ENCODE measurements at places on chromosomes 7 and 10.

DNA sequence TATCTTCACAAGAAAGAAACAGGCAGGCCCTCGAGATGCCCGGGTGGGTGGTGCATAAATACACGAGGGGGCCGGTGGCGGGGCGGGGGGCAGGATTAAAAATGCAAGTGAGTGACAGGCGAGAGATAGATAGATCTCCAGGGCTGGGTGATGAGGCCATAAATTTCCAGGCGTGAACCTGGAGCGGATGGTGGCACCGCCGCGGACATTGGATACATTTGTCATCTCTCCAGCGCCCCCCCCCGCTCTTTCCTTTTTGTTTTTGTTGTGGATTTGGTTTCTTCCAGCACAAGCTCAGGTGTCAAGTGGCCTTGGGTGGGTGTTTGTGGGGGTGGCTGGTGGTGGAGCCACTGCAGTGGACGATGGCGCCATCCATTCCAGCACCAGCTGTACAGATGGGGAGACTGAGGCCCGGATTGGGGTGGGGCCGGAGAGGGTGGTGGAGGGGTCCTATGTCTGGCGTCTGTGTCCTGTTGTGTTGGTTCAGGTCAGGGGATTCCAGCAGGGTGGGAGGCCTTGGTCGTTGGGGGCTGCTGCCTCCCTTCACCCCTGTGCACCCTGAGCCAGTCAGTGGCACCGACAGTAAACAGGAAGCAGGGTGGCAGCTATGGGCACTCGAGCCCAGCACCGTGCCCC, 2.9 kb downstream of the ELFN1 start:
- DNase-seq, result no peak

- no peak for DNase-seq
Measured at GRCh38 chr10:79995979-79996634, 47.2 kb upstream of the SFTPD start.

DNA sequence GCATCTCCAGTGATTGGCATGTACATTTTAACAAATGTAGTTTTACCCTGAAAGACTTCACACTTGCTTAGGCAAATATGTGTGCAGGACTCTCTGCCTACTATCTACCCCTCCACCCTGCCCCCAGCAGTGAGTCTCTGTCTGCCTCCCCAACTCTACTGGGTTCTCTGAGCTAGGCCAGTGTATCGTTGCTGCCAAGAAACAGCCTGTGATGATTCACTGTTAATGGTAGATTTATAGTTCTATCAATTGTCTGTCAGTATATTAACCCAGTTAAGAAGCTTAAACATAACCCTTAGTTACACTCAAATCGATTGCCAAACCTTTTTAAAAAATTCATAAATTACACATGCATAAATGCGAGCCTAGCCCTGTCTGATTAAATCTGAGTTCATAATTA, 137.0 kb downstream of the SND1 start:
- DNase-seq, result no peak

GRCh38 chr10:30493609-30494530, 59.9 kb downstream of the MAP3K8 start:
- DNase-seq, result no peak

- no peak for DNase-seq
Measured at GRCh38 chr7:70645876-70646351, 486.0 kb upstream of the GALNT17 start.

DNA sequence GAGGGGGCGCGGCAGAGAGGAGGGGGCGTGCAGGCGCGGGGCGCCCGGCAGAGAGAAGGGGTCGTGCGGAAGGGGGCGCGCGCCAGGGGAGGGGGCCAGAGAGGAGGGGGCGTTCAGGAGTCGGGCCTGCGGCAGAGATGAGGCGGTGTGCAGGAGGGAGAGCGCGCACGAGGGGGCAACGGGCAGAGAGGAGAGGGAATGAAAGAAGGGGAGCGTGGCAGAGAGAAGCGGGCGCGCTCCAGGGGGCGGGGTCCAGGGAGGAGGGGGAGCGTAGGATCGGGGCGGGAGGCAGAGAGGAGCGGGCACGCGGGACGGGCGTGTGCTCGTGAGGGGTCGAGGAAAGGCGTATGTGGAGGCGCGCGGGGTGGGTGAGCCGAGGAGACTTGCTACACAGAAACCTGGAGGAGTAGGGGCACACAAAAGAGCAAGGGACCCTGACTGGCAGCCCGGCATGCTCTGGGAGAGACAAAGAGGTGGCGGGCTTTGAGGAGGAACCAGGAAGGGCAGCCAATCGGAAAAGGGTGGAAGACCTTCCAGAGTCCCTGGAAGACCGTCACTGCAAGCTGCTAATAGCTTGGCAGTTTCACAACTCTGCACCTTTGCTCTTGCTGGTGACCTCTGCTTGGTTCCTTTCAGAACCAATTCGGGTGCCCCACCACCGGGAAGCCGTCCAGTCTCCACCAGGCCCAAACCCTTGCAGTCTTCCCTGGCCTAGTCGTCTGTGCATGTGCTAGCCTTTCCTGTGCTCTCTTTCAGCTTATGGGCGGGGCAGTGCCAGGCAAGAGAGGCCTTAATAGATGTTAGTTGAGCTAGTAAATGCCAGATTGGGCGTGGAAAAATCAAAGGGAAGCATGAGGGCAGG, 639 bp downstream of the DYDC2 start:
- no peak for DNase-seq

DNA sequence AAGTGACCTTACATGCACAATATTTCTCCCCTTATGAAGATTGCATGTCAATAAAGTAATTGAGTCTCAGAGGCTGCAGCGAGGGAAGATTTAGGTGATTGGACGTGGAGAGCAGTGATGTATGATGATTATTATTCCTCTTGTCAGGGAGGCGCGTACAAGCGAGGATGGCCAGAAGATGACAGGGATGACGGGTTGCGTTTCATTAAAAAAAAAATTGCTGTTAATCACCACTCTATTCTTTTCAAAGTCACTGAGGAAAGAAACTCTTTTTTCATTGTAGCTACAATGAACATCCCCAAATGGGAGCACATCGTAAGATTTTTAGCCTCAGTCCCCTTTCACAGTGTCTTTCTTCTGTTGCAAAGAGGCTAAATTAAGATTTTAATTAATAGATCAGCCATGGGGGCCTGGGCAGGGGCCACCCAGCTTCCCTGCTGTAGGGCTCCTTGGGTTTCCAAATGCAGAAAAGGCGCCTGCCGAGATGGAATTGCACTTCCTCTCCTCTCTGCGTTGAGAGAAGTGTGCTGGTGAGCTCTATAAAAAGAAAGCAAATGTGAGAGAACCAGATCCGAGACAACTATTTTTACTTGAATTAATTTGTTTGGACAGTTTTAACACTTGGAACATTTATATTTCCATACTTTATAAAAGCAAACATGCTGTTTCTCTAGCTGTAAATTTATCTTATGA, 998.1 kb downstream of the LRMDA start:
- no peak for DNase-seq

DNA sequence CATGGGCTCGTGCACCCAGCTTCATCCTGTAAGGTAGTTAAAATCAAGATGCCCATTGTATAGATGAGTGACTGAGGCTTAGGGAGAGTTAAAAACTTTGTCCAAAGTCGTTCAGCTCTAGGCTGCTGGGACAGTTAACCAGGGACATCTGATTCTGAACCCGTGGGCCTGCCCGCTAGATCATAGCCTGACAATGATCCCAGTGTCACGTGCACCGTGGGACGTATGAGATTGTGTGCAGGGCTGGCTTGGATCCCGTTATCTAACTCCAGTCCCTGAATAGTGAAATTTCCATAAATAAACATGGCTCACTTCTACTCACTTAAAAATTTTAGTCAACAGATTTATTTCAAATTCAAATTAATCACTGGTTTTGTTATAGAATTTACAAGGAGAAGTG, 24.9 kb downstream of the C10orf120 start:
- DNase-seq, result no peak

DNA sequence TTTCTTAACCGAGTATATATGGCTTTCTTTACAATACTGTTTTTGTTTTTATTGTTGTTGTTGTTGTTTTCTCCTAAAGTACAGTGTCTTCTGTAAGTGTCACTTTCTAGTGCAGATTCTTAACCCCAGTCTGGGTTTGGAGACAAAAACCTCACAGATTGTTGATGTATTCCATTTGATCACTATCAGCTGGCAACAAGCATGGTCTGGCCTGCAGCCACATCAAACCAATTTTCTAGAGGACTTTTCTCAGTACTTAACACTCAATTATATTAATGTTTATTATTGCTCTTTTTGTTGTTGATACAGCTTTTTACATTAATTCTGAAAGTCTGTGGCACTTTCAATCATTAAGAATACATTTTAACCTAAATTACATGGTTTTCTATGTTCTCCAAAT, 17.1 kb downstream of the LRRN3 start:
- DNase-seq, result no peak

GRCh38 chr7:146366938-146367337, 250.3 kb downstream of the CNTNAP2 start:
- DNase-seq, result no peak

DNA sequence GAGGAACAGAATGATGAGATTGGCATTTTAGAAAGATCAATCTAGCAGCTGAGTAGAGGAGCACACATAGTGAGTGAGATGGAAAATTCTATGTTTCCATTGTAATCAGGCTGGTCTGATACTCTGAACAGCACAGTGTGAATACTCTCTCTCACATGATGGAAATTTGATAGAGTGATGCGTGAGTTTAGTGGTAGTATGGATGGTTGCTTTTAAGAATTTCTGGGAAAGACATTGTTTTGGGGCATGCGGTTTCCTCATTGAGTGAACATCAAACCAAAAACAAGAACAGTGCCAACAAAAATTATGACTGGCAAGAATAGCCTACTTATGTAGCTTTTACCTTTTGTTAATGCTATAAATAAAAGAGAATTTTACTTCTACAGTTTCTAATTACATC, 183.2 kb downstream of the PDE1C start:
- no peak for DNase-seq

GRCh38 chr10:30092151-30092790, 32.9 kb upstream of the JCAD start:
- no peak for DNase-seq

- DNase-seq, result no peak
Measured at GRCh38 chr10:19803676-19804075, 12.6 kb upstream of the PLXDC2 start.

DNA sequence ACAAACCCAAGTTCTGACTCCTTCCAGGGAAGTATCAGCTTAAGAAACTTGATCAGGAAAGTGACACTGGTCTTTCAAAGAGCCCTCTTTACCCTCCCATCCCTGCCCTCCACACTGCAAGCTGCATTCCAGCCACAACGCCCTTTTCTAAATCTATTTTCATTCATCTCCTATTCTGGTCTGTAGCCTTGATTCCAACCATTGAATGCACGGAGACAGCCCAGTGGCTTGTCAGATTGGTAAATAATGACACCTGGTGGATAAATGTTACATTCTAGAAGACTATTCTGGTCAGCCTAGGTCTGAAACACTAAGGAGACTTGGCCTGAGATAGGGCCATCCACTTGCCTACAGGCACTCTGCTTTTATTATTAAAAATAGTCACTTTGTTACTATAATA, 20.9 kb downstream of the MORN4 start:
- no peak for DNase-seq

- no peak for DNase-seq
Measured at GRCh38 chr7:143352531-143353002, 9.9 kb downstream of the FAM131B start.

DNA sequence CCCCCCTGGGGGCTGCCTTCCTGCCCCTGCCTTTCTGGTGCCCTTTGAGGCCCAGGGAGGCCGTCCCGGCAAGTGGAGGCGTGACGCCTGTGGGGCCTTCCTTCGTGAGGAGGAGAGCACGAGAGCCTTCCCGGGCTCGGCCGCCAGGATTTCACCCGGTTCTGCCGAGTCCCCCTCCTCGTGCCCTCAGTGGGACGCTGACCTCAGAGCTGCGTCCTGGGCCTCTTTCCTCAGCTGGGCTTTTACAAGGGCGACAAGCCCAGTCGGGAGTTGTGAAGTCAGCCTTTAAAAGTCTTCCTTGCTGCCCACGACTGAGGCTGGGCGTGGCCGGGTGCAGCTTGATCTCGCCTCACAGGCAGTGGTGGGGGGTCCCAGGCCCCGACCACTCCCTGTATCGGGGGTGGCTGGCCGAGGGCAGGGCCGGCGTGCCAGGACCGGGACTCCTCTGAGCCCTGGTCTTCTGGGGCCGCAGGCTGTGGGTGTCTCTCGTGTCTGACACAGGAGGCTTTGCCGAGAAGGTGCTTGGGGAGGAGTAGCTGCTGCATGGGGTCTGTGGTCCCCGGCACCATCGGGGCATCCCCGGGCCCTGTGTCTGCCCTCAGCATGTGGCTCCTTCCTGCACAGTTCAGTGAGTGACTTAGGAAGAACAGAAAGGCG, 41.8 kb downstream of the FAM20C start:
- DNase-seq, result no peak

DNA sequence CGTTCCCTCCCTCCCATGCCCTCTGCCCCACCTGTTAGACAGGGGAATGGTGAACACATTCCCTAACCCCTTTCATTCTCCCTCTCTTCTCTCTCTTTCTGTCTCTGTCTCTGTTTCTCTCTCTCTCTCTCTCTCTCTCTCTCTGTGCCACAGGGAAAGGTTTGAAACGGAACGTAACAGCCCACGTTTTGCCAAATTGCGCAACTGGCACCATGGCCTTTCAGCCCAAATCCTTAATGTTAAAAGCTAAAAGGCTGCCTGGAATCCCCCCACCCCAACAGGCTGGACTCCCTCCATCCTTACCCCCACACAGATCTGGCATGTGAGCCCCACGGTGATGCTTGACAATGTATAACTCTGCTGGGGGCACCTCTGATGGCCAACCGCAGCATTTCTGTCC, 30.8 kb downstream of the LDB3 start:
- no peak for DNase-seq

DNA sequence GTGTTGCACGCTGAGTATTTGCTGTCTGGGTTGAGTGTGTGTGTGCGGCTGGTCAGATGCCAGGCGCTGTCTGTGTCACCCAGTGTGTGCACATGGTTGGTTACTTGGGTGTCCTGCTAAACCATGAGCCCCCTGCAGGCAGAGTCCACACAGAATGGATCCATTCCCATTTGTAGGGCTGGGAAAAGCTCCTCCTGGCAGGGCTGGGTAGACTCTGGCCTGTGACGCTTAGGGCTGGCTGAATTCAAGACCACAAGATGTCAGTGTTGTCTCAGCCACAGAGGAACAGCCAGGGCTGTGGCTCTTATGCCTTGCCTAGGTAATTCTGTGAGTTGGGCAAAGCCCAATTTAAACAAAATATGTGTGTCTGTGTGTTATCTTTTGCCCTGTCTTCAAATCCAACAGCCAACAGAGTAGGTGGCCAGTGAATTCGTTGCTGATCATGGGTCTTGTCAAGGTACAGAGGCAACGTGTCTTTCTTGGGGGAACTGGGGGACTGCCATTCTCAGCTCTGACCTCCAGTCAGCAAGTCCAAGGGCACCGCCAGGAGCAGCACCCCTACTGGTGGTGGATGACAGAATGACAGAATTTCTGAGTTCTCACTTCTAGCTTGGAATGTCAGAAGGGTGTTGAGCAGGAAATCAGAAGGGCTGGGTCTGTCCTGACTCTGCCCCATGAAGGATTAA, 285.1 kb downstream of the CCSER2 start:
- DNase-seq, result no peak

Measured in stimulated activated CD4-positive, alpha-beta T cell treated with anti-CD3 and anti-CD28 coated beads, Interleukin-1b, Interleukin-23, amount 100 ng/mL, for 48 hours (primary cell).